Sigmoid colon (tissue), 7 donors: ENCODE measurements at places on chromosomes 2 and 18. TPM values are rescaled to one million over a fixed set of nuclear protein-coding genes. Genes with fewer than 3 reads are reported as not detected.

The SALL3 gene
- not detected for total RNA-seq

The GPN1 gene
- 18.5 TPM for total RNA-seq

The CBLN2 gene
- total RNA-seq, result 6.4 TPM

The TUBA4B gene
- not detected for total RNA-seq

The KCNS3 gene
- 18.8 TPM for total RNA-seq

The PROC gene
- not detected for total RNA-seq

The KCNE4 gene
- total RNA-seq, result 5.4 TPM

The VIT gene
- total RNA-seq, result 15.0 TPM

The REEP1 gene
- 61.7 TPM for total RNA-seq

The RUFY4 gene
- not detected for total RNA-seq

The UGT1A3 gene
- total RNA-seq, result not detected

The SPRED2 gene
- 10.0 TPM for total RNA-seq

The PMS1 gene
- total RNA-seq, result 17.7 TPM

The ZNF514 gene
- total RNA-seq, result 16.1 TPM

The TCF7L1 gene
- total RNA-seq, result 7.1 TPM

The HAT1 gene
- total RNA-seq, result 35.3 TPM

The PPIG gene
- total RNA-seq, result 54.0 TPM

The ASIC4 gene
- not detected for total RNA-seq

The RAD51AP2 gene
- not detected for total RNA-seq

The IL36A gene
- not detected for total RNA-seq

The HRH4 gene
- under 0.01 TPM for total RNA-seq

The KCNK3 gene
- 6.9 TPM for total RNA-seq

The FZD7 gene
- total RNA-seq, result 49.9 TPM

The IGFBP2 gene
- total RNA-seq, result 30.7 TPM

The EIF5B gene
- 42.6 TPM for total RNA-seq

The DLX1 gene
- total RNA-seq, result 0.27 TPM

The KYNU gene
- 2.3 TPM for total RNA-seq

The SERPINB4 gene
- total RNA-seq, result not detected

The CDH2 gene
- 4.9 TPM for total RNA-seq

The EVA1A gene
- total RNA-seq, result not detected

The OTOF gene
- 0.71 TPM for total RNA-seq

The VAMP8 gene
- 8.6 TPM for total RNA-seq

The SPC25 gene
- 0.54 TPM for total RNA-seq

The MROH2A gene
- not detected for total RNA-seq

The ZNF521 gene
- 18.5 TPM for total RNA-seq

The PMAIP1 gene
- total RNA-seq, result 1.1 TPM

The LRRTM4 gene
- 0.49 TPM for total RNA-seq

The ALK gene
- total RNA-seq, result 1.1 TPM

The GRB14 gene
- total RNA-seq, result 19.8 TPM

The ALLC gene
- total RNA-seq, result not detected

The MGAT5 gene
- 42.4 TPM for total RNA-seq

The CFC1B gene
- not detected for total RNA-seq

The ODC1 gene
- 58.7 TPM for total RNA-seq

The NABP1 gene
- 8.2 TPM for total RNA-seq

The MC5R gene
- not detected for total RNA-seq

The ACMSD gene
- total RNA-seq, result not detected

The CFAP221 gene
- total RNA-seq, result not detected

The DNAJC5G gene
- 1.7 TPM for total RNA-seq

The GPR55 gene
- total RNA-seq, result not detected

The BCL2 gene
- total RNA-seq, result 14.3 TPM

The CHRNA1 gene
- total RNA-seq, result not detected

The CPS1 gene
- 2.9 TPM for total RNA-seq

The SYT4 gene
- 5.3 TPM for total RNA-seq

The FBXO41 gene
- total RNA-seq, result 2.6 TPM

The TFCP2L1 gene
- 0.36 TPM for total RNA-seq

The ERFE gene
- total RNA-seq, result not detected

The PROM2 gene
- total RNA-seq, result 1.5 TPM
